ENCODE measurements at places on chromosomes 1 and 21. TPM values are rescaled to one million over a fixed set of nuclear protein-coding genes. Genes with fewer than 3 reads are reported as not detected.

DNA sequence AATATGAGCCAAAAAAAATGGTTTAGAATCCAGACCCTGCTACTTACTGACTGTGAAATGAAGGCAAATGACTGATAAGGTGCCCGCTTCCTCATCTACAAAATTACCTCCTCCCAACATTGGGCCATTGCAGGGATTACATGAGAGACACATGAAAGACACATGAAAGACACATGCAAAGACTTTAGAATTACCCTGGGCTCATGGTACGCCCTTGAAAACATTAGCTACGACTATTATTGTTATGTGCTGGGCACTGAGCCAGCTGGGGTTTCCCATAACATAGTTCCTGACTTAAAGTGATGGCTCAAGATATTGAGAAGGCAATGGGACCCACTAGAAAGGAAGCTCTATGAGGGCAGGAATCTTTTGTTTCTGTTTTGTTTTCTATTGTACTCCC is 43.7 kb upstream of the KANK4 start:
- no peaks in the 10 kb centered on the region for H3K27me3 ChIP-seq
- no peak overlapping the region for H3K4me3 ChIP-seq
- H3K36me3 ChIP-seq, result no peaks in the 10 kb centered on the region
- peak; percentile 12 for DNase-seq

- no peaks in the 10 kb centered on the region for H3K36me3 ChIP-seq
- H3K27ac ChIP-seq, result no peak overlapping the region
- peaks cover 7% of the 10 kb centered on the region for H3K4me1 ChIP-seq
- no peak overlapping the region for H3K4me3 ChIP-seq
- H3K27me3 ChIP-seq, result no peaks in the 10 kb centered on the region
Observed at GRCh38 chr1:15406614-15407559, 2.8 kb upstream of the EFHD2 start.

- H3K27me3 ChIP-seq, result no peaks in the 10 kb centered on the region
- no peak overlapping the region for H3K4me3 ChIP-seq
- no peaks in the 10 kb centered on the region for H3K4me1 ChIP-seq
- H3K27ac ChIP-seq, result no peak overlapping the region
Observed at GRCh38 chr1:56788588-56788987, 30.6 kb downstream of the FYB2 start.

The TRPM2 gene
- 7.6 TPM for polyA plus RNA-seq

DNA sequence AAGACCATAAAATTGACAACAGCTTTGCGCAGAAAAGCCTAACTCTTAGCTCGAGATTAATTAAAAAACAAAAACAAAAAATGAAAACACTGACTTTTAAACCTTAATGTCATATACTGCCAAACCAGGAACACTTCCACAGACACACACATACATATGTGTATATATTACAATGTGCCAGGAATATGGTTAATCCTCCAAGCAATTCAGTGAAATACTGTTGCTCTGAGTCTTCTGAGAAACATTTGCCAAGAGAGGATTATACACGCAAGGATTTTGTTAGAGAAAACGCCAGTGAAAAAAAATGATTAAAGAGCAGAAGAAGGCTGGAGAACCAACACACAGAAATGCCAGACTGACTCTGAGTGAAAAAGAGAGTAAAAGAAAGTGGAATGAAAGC is 116.7 kb upstream of the CHRM3 start:
- H3K4me1 ChIP-seq, result no peaks in the 10 kb centered on the region
- no peak overlapping the region for H3K27ac ChIP-seq
- no peaks in the 10 kb centered on the region for H3K27me3 ChIP-seq

DNA sequence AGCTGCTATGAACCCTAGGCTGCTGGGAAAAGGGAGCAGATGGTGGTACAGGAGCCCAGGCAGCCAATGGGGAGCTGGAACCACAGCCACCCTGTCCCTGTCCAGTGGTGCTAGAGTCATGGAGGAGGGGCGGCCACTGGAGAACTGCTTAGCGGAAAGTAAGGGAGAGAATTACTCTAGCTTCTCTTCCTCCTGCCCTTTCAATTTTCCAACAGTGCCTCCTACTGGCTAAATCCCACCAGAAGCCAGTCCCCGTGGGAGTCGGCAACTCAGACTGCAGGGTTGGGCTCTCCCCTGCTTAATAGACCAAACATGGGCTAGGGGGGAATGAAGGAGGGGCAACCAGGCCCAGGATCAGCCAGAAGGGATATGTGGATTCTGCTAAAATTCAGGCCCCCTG is 154.5 kb downstream of the ACTL8 start:
- no peak overlapping the region for H3K27ac ChIP-seq
- no peak overlapping the region for H3K4me3 ChIP-seq
- no peak for DNase-seq
- H3K27me3 ChIP-seq, result peaks cover 11% of the 10 kb centered on the region
- no peaks in the 10 kb centered on the region for H3K4me1 ChIP-seq

The OR10T2 gene
- polyA plus RNA-seq, result not detected
